ENCODE measurements at places on chromosomes 3 and 15.

- no peak for DNase-seq
These were observed 169.5 kb downstream of the TNIK start for GRCh38 chr3:171290680-171291079.

DNA sequence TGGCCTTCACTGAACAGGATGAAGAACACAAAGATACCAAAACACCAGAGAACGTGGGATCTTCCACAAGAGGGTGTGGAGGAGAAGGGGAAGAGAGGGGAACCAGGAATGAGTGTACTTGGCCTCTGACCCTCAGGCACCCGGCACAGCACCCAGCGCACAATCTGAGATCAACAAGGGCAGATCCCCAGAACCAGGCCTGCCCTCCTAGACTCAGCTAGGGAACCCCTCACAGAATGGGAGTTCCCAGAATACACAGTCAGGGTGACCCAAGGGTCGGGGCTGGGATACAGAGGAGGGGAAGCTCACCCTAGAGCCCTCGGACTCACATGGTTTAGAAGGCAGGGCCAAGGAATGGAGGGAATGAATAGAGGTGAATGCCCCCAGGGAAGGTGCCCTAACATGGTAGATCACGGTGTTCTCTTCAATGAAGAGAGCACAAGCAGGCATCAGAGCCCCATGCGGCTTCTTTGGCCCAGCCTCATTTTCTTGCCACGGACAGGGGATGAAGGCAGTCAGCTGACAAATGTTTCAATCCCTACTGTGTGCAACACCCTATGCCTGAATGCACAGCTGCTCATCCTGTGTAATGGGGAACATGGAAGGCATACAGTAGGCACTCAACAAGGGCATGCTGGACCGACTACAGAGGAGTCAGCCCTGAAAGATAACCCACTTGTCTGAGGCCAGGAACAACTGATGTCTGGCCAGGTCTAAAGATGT is 13.1 kb downstream of the BMF start:
- DNase-seq, result no peak

DNA sequence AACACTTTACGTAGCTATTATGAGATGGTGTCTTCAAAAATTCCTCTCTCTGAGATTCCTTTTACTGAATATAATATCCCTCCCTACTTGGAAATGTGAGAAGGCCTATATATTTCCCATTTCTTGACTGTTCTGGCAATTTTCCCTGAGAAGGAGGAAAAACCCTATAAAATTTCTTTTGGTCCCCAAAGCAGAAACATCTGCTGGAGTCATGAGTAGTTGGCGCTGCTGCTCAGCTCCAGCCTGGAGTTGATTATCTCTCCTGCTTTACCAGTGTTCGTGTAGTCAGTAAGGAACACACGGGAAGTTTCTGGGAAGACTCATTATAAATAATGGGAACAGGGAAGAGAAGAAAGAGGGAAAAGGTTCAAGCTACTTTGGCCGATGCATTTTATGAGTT is 680.1 kb downstream of the EPHA3 start:
- no peak for DNase-seq

DNA sequence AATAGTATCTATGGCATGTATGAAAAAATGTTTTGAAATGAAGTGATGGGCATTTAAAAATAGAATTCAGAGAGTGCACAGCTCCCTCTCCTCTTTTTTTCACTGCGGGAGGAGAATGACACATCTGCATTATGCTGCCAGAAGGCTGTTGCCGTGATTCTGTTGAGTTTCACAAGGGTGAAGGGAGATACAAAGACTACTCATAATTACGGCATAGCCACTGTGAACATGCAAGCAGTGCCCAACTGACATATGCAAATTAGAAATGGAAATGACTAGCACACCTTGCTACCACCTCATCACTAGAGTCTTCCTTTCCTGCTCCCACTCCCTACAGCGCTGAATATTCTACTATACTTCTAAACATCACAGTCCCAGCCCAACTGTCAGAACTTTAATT is 20.1 kb downstream of the IFT57 start:
- DNase-seq, result peak; percentile 75

GRCh38 chr3:7288133-7288532 is 427.2 kb downstream of the GRM7 start:
- DNase-seq, result no peak

GRCh38 chr3:56880720-56881575 is 79.2 kb upstream of the ARHGEF3 start:
- no peak for DNase-seq

DNA sequence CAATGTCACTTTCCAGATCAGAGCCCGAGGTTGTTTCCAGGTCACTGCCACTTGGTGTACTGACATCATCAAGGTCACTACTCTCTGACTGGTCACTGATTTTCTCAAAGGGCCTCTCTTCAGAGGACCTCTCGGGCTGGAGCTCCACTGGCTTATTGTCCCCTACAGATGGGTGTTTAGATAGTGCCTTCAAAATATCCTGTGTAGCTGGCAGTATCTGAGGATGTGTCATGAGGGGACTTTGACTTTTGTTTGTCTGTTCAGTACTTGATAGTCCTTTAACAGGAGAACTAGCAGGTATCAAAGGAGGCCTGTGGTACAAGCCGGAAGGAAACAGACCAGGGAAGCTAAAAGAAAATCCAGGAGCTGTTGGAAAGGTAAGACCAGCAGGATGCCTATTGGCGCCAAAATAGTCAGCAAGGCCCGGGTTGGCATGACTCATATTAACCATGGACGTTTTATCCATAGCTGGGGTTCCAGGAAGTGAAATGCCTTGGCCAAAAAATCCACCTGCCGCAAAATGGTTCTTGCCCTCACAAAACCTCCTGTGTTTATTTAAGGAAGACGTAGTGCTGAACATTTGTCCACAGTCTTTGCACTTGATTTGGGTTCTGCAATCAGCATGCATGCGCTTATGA is 547.3 kb downstream of the MECOM start:
- no peak for DNase-seq

DNA sequence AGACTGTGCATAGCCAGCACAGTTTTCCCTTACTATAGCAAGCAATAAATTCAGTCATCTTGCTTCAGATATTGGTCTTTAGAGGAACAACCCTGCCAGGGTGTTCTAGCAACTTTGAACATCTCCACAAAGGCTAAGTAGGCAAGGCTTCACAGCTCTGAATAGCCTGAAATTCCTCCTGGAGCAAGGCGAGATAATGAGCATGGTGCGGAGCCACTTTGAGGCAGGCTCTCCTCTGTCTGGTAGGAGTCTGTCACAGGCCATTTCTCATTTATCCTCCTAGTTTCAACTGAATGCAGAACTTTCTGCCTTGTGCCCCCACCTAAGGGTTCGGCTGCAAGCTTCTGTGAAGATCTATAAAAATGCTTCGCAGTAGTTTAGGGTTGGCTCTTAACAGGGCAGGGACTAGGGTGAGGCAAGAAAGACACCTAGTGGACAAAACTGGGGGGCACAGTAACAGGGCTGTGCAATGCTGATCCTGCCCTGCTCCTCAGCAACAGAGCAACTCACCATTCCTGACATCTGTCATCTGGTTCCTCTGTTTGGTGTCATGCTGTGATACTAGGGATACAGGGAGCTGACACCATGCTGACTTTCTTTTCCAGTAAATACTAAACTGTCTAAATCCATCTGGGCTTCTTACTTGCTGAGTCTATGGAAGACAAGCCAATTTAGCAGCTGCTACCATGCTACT is 16.6 kb upstream of the EHHADH start:
- peak; percentile 55 for DNase-seq

DNA sequence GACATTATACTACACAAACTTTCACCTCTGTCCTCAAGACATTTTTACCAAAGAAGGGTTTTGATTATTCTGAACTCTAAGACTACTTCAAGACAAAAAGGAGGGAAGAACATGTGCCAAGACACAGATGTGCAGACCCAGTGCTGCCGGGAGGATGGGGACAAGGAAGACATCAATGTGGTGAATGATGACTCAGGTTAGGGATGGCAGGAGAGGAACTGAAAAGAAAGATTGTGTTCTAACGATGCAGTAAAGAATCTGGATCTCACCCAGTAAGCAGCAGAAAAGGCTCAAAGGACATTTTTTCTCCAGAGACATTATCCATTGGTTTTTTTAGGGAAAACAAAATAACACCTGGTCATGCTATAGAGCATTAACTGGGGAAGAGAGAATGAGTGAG is 449.9 kb upstream of the NR2F2 start:
- peak; percentile 25 for DNase-seq

GRCh38 chr3:185733980-185734724 is 90.7 kb downstream of the IGF2BP2 start:
- DNase-seq, result peak; percentile 85

- no peak for DNase-seq
These were observed 3.1 kb upstream of the PLD1 start for GRCh38 chr3:171813278-171813896.

DNA sequence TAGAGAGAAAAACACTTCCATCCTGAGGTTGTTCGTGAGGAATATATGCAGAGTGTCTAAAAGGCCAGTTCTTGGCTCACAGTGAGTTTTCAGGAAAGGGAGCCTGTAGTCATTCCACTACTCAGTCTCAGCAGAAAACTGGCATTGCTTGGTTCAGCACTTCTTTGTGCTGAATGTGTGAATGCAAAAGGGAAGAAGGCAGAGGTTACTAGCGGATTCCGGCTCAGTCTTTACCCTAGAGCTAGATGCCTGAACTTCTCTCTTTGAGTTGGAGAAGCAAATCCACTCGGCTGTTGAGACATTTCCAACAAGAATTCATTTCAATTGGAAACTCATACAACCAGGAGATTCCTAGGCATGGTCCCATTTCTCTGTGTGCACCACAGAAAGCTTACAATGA is 23.1 kb upstream of the FRMD4B start:
- DNase-seq, result no peak

- DNase-seq, result no peak
These were observed 251.7 kb downstream of the KCNMB2 start for GRCh38 chr3:178787960-178788359.

All from EH (cell line).